ENCODE measurements at places on chromosomes 7 and 10.

DNA sequence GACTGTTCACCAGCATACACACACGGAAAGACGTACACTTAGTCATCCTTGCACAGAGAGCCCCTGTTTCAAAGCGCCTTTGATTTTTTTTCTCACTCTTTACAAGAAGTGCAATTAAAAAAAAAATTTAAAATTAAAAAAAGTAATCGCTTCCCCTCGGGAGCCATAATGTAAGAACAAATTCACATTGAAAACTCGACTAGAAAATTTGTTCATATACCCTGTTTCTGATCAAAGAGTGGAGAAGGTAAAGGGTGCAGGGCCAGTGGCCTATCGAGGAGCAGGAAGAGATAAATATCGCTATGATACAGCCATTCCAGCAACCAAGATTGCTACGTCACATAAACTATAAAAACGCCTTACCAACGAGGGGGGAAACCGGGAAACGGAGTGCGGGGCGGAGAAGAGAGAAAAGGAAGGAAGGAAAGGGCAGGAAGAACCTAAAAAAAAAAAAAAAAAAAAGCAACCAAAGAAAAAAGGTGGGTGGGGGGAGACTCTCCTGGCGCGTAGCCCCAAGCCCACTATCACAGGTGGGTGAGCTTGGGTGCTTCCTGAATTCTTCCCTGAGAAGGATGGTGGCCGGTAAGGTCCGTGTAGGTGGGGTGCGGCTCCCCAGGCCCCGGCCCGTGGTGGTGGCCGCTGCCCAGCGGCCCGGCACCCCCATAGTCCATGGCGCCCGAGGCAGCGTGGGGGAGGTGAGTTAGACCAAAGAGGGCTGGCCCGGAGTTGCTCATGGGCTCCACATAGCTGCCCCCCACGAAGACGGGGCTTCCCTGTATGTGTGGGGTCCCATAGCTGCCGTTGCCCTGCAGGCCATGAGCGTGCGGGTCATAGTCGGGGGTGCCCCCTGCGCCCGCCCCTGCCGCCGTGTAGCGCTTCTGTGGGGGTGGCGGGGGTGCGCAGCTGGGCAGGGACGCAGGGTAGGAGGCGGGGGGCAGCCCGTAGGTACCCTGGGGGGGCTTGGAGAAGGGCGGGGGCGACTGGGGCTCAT is 5.2 kb upstream of the HOXA2 start:
- DNase-seq, result no peak

DNA sequence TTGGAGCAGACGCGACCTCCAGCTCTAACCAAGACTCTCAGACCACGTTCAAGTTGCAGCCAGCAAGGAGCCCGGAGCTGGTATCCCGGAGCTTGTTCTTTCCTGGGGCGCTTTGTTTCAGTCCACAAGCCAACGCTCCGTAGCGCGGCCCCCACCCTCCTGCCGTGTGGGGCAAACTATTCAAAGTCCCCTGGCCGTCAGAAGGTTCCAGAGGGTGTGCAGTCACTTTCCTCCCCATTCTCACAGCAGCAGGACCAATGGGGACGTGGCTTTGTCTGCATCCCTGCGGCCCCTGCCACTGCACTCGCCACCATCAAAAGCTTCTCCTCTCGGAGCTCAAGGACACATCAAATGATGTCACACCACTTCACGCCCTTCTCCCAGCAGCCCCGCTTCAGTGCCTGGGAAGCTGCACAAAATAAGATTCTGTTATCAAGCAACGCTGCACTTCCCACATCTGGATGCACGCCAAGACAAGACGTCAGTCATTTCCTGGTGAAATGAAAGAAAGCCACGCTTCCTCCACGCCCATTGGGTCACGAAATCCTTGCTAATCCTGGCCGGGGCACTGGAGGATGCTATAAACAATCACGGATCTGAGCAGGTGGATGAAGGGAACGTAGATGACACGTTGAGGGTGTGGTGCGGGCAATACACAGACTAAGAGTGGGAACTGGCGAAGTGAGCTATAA is 348.2 kb downstream of the PTPRN2 start:
- no peak for DNase-seq

GRCh38 chr7:16033233-16033632 is 346.8 kb upstream of the MEOX2 start:
- DNase-seq, result no peak

DNA sequence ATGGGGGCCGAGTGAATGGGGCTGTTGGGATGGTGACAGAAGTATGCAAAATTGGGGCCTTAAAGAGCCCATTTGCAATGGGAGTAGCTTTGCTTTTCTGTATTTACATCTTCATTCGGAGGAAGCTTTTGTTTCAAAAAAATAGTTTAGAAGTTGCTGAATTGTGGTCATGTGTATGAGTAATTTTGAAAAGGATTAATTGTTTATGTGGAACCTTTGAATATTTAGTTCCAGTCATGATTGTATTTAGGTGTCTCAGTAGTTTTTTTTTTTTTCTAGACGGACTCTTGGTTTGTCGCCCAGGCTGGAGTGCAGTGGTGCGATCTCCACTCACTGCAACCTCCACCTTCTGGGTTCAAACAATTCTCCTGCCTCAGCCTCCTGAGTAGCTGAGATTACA is 37.2 kb downstream of the RBM33 start:
- no peak for DNase-seq

GRCh38 chr10:133179651-133180050 is 19.6 kb downstream of the KNDC1 start:
- DNase-seq, result no peak

DNA sequence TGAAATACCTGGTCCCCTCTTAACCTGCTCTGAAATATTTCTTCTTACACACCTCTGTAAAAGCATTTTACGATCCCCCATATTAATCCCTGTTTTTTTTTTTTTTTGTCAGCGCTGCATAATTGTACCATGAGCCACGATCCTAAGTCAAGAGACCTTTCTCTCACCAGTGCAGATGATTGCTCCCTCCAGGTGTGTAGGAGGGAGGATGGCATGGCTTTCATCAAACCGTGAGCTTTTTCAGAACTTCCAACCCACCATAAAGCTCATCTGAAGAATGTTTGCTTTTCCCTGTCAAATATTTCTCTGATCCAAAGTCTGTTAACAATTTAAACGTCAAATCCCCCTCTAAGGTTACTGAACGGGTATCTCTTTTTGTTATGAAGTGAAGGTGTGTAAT is 28.2 kb upstream of the SEPHS1 start:
- no peak for DNase-seq

DNA sequence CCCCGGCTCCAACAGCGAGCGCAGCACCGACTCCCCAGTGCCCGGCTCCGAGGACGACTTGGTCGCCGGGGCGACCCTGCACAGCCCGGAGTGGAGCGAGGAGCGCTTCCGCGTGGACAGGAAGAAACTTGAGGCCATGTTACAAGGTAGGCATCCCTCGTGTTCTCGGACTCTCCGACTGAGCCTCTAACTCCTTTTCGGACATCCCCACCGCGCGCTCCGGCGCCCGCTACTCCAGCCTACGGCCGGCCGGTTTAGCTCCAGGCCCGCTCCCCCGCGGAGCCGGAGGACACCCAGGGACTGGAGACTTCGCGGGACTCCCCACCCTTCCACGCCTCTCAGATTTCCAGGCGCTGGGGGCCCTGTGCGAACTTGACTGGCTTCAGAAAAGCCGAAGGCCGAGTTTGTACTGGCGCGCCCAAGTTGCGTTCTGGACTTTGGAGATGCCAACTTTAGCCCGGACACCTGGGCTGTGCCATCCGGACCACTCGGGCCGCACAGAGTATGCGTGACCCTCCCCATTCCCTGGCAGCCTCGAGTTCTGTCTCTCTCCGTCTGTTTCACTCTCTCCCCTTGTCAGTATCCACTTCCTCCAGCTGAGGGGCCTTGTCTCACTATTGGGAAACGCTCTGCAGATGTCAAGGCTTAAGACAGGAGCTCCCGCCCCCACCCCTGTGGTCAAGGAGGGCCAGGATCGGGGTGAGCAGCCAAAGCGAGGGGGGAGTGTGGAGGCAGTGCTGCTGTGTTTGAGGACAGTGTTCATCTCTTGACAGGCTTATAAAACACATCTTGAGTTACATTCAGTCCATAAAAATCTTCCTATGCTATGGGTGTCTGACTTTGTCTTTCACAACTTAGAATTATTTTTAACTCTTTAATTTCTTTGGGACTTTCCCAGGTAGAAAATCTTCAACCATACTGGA is 777 bp downstream of the BICC1 start:
- no peak for DNase-seq
